ENCODE measurements at places on chromosomes 7 and 10. TPM values are rescaled to one million over a fixed set of nuclear protein-coding genes. Genes with fewer than 3 reads are reported as not detected.
A peak's percentile ranks its signal among the peaks of the same experiment; 100 is the strongest.

- no peak for DNase-seq
- no peak overlapping the region for H3K27ac ChIP-seq
- H3K27me3 ChIP-seq: no peaks in the 10 kb centered on the region
- no peaks in the 10 kb centered on the region for H3K36me3 ChIP-seq
These were observed 192.6 kb upstream of the C7orf33 start for GRCh38 chr7:148397985-148398384.

GRCh38 chr7:21367537-21367936 lies 60.3 kb upstream of the SP4 start:
- no peaks in the 10 kb centered on the region for H3K27me3 ChIP-seq
- no peaks in the 10 kb centered on the region for H3K36me3 ChIP-seq
- H3K4me1 ChIP-seq: no peaks in the 10 kb centered on the region
- DNase-seq: no peak
- H3K27ac ChIP-seq: no peak overlapping the region

DNA sequence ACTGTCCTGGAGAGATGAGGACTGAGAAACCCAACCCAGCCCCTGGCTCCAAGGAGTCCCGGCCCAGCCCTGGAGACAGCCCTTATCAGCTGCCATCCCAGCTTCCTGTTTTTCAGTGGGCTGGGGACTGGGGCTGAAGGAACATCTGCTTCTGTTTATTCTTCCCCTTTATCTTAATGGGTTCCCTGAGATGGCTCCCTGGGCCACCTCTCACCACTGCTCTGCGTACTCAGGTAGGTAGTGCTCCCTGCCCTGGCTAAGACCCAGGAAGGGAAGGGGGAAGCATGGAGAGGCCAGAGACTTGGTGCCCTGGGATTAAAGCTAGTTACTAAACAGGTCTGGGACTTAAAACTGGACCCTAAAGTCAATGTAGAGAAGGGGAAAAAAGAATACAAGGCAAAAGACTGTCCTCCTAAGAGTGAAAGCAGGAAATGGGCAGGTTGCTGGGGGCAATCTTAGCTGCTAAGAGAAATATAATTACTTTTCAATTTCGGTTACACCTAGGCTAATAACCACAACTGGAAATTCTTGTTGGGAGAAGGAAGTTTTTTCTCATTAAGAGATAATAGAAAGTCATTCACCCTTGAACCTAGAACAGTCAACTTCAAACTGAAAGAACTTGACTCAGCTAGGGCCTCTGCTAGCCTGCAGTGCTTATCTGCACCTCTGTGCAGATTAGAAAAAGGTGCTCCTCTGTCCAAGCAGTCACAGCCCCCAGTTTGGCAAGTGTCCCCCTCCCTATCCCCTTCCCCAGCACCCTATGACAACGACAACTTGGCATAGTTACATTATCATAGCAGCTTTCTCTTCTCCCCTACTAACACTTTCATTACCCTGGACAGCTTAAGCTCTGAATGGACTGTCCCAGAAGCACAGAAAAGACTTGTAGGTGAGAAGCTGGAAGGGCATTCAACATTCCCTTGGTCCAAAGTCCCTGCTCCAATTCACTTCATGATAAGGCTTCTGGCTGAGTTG lies 65.6 kb upstream of the KDM7A start:
- no peak for DNase-seq
- no peaks in the 10 kb centered on the region for H3K36me3 ChIP-seq
- no peak overlapping the region for H3K27ac ChIP-seq
- H3K4me3 ChIP-seq: no peak overlapping the region

GRCh38 chr10:86284355-86285105 lies 82.1 kb downstream of the GRID1 start:
- no peaks in the 10 kb centered on the region for H3K27me3 ChIP-seq
- no peak overlapping the region for H3K4me3 ChIP-seq
- H3K27ac ChIP-seq: no peak overlapping the region
- no peaks in the 10 kb centered on the region for H3K36me3 ChIP-seq
- DNase-seq: no peak
- no peaks in the 10 kb centered on the region for H3K4me1 ChIP-seq

DNA sequence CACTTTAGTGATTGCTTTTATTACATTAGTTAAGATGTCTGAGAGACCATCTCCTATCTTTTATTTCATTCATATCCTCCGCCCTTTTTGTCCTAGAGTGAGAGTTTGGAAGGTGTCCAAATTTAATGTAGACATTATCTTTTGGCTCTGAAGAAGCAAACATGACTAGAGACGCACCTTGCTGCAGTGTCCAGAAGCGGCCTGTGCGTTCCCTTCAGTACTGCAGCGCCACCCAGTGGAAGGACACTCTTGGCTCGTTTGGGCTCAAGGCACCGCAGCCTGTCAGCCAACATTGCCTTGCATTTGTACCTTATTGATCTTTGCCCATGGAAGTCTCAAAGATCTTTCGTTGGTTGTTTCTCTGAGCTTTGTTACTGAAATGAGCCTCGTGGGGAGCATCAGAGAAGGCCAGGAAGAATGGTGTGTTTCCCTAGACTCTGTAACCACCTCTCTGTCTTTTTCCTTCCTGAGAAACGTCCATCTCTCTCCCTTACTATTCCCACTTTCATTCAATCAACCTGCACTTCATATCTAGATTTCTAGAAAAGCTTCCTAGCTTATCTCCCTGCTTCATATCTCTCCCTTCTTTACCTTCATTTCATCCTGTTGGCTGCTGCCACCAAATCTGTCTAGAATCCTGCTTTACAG lies 10.4 kb upstream of the CLCN1 start:
- H3K27me3 ChIP-seq: no peaks in the 10 kb centered on the region
- no peak overlapping the region for H3K27ac ChIP-seq
- DNase-seq: peak; percentile 55
- H3K36me3 ChIP-seq: no peaks in the 10 kb centered on the region

GRCh38 chr10:120802935-120803334 lies 48.2 kb upstream of the WDR11 start:
- no peak for DNase-seq
- no peaks in the 10 kb centered on the region for H3K4me1 ChIP-seq
- H3K4me3 ChIP-seq: no peak overlapping the region

GRCh38 chr7:38565289-38565688 lies 65.9 kb downstream of the AMPH start:
- H3K4me1 ChIP-seq: no peaks in the 10 kb centered on the region
- H3K27ac ChIP-seq: no peak overlapping the region
- no peak for DNase-seq
- H3K4me3 ChIP-seq: no peak overlapping the region
- H3K27me3 ChIP-seq: no peaks in the 10 kb centered on the region

- DNase-seq: no peak
- H3K27me3 ChIP-seq: no peaks in the 10 kb centered on the region
- no peak overlapping the region for H3K27ac ChIP-seq
These were observed 506.0 kb downstream of the NXPH1 start for GRCh38 chr7:8939446-8939845.

SLC26A3 gene
- 0.30 TPM for total RNA-seq

IFIT2 gene
- 2.1 TPM for total RNA-seq

NMT2 gene
- 26.3 TPM for total RNA-seq

All from ovary (tissue), 10 donors.